ENCODE measurements at places on chromosomes 13 and 19. TPM values are rescaled to one million over a fixed set of nuclear protein-coding genes. Genes with fewer than 3 reads are reported as not detected.

NPAS1 gene
- polyA plus RNA-seq = not detected

LAIR1 gene
- polyA plus RNA-seq = 247 TPM

ADGRE2 gene
- polyA plus RNA-seq = not detected

WASF3 gene
- not detected for polyA plus RNA-seq

Data from immature natural killer cell (primary cell).